ENCODE measurements at places on chromosomes 3 and 15.

DNA sequence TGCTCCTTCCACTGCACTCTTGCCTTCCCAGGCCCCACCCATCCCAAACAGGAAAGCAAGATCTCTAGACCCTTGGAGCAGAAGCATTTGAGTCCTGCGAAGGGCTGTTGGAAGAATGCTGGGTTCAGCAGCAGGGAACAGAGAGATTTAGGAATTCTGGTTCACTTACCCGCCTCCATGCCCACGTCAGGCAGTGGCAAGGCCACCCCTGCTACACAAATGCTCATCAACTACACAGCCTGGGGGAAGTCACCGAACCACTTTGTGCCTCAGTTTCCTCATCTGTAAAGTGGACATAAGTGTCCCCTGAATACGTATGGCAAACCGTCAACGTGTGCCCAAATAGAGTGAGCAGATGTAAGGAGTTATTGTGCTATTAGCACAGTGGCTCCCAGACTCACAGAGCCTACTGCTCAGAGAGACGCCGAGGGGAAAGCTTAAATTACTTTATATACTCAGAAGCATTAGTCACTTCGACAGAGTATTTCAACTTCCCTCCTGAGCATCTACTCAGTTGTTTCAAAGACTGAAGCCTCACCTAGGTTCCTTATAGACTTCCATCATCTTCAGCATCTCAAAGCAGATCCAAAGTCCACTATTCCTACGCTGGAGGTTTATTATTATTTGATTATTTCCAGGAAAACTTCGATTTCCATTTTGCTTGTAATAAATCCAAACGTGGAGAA, 905 bp downstream of the HOMER2 start:
- no peak for DNase-seq

DNA sequence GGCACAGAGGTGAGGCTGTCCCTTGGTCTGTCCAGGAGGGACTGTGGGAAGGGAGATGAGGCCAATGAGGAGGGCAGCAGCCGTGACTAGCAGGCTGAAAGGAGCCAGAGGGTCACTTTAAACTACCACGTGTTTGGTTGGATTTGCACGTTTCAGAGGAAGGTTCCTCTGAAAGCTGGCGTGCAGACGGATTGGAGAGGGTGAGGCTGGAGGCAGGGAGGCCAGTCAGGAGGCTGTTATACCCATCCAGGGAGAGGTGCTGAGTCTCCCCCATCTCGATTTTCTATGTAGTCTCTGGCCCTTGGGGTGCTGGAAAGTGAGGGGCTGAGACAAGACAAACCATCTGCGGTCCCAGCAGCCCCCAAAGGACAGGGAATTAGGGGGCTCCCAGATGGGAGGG, 60.0 kb upstream of the SLC6A1 start:
- no peak for DNase-seq

GRCh38 chr15:68990992-68991500, 23.4 kb upstream of the NOX5 start:
- DNase-seq, result no peak

DNA sequence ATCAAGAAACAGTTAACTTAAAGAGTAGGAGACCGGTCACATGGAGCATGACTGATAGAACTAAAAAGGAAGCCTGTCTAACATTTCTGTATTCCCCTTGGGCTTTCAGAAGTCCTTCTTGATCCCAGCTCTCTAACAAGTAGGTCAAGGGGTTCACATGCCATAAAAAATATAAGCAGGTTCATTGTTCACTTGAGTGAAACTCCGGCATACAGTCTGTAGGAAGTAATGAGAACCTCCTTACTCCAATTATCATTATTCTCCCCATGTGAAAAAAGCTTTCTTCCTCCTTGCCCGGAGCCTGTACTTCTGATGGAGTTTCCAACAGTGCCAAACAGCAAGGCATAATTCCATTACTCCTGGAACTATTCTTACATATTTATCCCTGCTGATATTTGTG, 242.8 kb upstream of the CNTN4 start:
- DNase-seq, result no peak

DNA sequence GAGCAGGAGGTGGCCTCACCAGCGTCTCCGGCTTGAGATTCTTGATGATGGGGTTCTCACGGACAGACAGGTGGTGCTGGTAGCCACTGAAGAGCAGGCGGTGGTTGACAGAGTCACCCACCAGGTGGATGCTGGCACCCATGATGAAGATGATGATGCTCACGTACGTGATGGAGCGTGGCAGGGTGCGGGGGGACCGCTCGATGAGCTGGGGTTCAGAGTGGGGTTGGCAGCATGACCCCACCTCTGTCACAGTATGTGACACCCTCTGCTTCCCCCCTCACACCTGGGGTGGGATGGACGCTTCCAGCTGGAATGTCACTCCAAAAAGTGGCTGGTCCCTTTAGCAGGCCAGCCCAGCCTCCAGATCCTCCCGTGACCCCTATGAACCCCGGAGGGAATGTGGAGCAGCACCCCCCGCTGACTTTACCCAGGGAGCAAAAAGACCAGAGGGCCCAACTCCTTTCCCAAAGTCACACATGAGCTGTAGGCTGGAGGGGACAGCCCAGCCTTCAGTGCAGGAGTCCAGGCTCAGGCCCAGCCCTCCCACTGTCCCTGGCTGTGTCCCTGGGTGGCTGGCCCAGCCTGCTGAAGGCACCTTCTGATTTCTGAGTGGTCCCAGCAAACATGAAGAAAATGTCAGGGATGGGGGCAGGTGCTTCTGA, 6.7 kb upstream of the CALML4 start:
- no peak for DNase-seq

DNA sequence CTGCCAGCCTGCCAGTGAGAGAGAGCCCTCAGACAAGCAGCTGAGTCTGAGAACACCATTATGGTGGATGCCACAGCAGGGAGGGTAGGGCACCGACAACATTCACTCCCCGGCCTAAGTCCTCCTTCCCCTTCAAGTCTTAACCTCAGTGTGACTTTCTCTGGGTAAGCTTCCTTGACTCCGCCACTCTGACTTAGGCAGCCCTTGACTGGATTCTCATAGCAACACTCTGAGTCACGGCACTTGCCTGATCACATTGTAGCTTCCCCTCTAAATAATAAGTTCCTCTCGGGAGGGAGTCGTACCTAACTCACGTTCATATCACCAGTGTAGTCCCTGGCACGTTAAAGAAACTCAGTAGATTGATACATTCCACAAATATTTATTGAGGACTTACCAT, 180.5 kb downstream of the FOXB1 start:
- DNase-seq, result no peak

GRCh38 chr15:95266451-95267061, 1035.2 kb downstream of the MCTP2 start:
- no peak for DNase-seq

DNA sequence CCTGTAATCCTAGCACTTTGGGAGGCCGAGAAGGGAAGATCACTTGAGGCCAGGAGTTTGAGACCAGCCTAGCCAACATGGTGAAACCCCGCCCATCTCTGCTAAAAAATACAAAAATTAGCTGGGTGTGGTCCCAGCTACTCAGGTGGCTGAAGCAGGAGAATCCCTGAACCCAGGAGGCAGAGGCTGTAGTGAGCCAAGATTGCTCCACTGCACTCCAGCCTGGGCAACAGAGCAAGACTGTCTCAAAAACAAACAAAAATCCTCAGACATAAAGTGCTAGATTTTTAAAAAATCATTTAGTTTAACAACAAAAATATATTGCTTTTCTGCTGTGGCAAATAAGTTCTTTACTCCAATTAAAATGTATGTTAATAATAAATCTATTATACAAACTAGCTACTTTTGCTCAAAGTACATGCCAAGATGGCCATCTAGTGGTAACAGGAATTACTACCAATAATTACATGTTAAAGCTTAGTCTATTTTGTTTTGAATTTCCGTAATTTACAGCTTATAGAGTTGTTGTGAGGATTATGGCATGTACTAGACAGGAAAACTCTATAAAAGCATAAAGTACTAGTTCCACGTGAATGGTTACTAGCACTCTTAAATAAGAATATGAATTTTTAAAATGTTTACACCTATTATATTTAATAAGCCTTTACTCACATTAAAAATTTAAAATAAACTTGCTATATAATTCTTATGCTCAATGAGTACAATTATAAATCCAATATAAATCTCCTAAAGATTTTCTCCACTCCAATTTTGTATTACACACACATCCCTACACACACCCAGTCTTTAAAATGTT, 39.0 kb downstream of the GABPB1 start:
- DNase-seq, result no peak

- DNase-seq, result no peak
These were observed 346.9 kb downstream of the PLCL2 start for GRCh38 chr3:17231537-17232261.

DNA sequence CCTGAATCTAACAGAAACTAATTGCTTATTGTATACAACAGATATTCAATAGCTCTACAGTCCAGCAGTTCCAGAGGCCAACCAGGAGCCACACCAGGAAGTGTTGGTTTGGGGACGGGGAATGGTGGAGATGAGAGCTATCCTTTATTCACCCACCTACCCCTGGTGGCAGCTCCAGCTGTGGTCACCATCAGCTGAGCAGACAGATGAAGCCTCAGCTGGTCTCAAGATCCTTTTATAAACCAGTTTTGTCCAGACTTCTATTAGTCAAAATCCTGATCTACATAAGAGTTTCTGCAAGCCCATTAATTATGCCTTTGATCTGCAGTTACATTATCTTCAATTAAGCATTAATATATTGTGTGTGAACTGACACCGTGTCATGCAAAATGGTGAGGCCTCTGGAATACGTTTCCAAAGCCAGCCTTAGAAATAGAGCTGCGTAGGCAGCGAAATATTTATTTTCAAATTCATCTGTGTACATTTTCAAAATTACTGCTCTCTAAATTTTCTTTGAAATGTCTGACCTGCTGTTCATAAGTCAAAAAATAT, 488.8 kb downstream of the FOXP1 start:
- DNase-seq, result no peak

DNA sequence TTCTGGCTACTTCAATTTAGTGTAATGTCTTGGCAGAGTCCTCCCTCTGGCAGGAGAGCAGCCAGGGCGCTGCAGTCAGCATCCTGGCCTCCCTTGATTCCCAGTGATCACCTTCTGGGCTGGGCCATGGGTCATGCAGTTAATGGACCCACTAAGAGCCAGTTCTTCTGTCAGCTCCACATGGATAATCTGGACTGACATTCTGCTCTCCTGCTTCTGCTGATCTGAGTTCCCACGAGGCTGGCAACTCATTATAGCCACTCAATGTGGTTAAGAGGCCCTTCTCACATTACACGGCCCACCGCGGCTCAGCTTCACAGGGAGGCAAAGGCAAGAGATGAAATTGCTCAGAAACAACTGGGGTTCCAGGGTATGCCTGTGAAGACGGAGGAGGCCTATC, 94.0 kb downstream of the WDR76 start:
- no peak for DNase-seq

DNA sequence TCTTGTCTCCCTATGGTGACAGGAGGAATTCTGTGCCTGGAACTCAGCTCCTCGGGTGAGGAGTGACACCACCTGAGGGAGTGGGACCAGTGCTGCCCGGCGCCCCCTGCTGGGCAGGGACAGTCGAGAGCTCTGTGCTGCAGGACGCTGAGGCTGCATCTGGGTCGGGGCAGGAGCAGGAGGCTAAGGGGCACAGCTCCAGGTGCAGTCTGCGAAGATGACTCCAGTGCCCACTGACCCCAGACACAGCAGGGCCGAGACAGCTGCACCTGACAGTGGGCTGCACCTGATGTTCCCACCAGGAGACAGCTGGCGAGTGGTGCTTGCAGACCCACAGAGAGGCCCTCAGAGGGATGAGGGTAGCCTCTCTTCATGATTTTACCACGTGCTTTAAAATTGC, 152.9 kb downstream of the ATP10A start:
- DNase-seq, result peak; percentile 37

- DNase-seq, result no peak
These were observed 58.9 kb downstream of the CNOT10 start for GRCh38 chr3:32743934-32744333.

GRCh38 chr3:149296972-149297371, 36.5 kb downstream of the TM4SF18 start:
- no peak for DNase-seq

GRCh38 chr3:24965706-24966385, 462.2 kb upstream of the RARB start:
- no peak for DNase-seq

- DNase-seq, result no peak
These were observed 26.4 kb downstream of the GNB5 start for GRCh38 chr15:52164631-52165265.

GRCh38 chr15:27679731-27680471, 419.2 kb downstream of the OCA2 start:
- DNase-seq, result no peak

DNA sequence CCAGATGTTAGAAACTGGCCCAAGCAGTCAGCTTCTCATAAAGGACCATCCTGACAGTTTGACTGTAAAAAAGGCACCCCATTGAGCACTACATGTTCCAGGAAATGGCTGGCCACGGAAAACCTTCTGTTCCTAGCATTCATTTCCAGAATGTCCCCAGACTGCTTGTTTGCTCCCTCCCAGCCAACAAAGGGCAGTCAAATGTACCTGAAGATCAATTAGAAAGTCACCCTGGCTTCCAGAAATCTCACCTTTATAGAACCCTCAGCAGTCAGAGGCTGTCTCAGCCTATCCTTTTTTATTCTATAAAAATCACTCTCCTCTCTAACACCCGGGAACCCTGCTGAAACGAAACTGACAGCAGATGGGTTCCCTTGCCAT, 784 bp upstream of the SAMMSON start:
- DNase-seq, result no peak

DNA sequence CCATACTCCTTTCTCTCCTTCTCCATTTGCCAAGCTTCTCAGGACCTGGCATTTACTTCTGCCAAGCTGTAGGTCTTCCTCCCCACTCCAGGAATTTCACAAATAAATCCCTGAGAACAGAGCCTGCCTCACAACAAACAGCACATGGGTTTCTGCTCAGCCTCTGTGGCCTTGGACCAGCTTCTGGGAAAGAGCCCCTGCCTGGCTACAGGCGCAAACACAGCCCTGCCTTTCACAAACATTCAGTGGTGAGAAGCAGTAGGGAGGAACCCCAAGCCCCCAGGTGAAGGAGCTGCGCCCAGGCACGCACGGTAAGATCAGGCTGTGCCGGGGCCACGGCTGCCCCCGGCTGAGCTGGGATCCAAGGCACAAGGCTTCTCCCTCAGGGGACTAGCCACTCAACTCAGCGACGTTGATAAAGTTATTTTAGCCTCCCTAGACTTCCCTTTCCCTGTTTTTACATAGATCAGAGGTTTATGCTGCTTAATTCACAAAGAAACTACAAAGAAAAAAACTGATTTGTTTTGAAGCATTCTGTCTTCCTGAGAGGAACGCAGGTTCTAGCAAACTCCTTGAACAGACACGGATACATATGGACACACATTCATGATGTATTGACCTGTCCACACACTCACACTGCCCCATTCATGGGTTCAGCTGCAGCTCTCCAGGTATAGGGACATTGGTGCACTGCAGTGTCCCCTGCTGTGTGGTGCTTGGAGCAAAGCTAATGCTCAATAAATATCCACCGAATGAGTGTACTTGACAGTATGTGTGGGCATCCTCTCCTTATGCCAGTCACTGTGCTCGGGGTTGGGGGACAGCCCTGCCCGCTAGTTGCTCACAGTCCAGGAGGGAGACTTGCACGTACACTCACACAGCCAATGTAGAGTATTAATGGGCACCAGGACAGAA, 25.4 kb downstream of the HES1 start:
- DNase-seq, result no peak

- no peak for DNase-seq
These were observed 40.8 kb downstream of the HMG20A start for GRCh38 chr15:77461486-77461885.

- no peak for DNase-seq
These were observed 127.3 kb upstream of the MRPL3 start for GRCh38 chr3:131630097-131630496.

GRCh38 chr3:31322460-31322859, 210.3 kb upstream of the STT3B start:
- no peak for DNase-seq

GRCh38 chr15:71359246-71359645, 244.0 kb downstream of the THSD4 start:
- no peak for DNase-seq

- DNase-seq, result no peak
These were observed 33.9 kb downstream of the FSTL1 start for GRCh38 chr3:120416868-120417267.

All from stimulated activated CD4-positive, alpha-beta T cell treated with anti-CD3 and anti-CD28 coated beads, Interleukin-1b, Interleukin-23, amount 100 ng/mL, for 24 hours (primary cell).